ENCODE measurements at places on chromosomes 7 and 10.
A peak's percentile ranks its signal among the peaks of the same experiment; 100 is the strongest.

DNA sequence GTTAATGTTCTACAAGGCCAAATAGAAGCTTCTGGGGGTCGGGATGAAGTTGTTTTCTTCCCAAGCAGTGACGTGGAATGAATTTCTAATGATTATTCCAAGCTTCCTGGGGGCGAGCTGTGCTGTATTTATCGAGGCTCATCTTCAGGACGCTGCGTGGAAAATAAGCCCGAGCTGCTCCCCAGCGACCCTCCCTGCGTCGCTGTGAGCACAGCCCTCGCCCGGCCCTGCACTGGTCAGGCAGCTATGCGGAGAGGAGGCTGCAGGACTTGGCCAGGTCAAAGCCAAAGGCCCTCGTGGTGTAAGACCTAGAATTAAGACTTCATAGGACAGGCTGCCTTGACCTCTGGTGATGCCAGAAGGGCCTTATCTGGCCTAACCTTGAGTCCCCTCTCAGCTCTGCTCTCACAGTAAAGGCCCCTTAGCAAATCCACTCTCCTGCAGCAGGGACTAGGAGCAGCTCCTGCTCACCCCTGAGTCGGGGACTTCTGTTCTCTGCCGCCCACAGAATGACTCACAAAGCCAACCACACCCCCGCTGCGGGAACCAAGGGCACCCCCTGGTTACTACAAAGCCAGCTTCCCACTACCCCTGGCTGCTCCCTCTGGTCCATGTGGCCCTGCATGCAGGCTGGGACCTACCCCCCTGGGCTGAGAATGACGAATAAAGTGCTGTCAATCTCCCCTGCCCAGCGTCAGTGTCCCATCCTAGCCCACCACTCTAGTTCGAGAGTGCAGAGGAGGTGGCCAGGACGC lies 501.6 kb downstream of the TCERG1L start:
- no peak for DNase-seq

GRCh38 chr10:64586934-64587503 lies 1065.8 kb downstream of the REEP3 start:
- DNase-seq = no peak

DNA sequence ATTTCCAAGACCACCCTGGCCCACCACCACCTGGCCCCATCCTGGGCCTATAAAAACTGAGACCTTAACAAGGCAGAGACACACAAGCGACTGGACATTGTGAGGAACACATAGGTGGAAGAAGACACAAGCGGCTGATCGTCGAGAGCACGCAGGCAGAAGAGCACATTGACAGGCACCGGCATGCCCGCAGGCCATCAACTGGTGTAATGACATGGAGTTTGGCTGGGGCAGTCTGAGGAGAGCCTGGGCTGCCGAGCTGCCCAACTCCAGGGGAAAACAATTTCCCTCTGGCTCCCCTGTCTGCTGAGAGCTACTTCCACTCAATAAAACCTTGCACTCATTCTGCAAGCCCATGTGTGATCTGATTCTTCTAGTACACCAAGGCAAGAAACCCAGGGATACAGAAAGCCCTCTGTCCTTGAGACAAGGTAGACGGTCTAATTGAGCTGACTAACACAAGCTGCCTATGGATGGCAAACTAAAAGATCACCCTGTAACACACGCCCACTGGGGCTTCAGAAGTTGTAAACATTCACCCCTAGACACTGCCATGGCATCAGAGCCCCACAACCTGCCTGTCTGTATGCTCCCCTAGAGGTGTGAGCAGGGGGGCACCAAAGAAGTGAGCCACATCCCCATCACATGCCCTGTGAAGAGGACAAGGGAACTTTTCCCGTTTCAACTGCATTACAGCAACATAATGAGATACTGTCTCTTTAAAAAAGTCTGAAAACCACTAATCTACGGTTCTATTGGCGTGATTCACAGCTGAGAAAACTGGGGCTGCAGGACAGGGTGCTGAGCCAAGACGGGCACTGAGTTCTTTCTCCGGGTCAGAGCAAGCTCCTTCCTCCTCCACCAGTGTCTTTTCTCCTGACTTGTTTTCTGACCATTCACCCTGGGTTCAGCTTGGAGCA lies 18.5 kb upstream of the TNS3 start:
- peak; percentile 79 for DNase-seq

DNA sequence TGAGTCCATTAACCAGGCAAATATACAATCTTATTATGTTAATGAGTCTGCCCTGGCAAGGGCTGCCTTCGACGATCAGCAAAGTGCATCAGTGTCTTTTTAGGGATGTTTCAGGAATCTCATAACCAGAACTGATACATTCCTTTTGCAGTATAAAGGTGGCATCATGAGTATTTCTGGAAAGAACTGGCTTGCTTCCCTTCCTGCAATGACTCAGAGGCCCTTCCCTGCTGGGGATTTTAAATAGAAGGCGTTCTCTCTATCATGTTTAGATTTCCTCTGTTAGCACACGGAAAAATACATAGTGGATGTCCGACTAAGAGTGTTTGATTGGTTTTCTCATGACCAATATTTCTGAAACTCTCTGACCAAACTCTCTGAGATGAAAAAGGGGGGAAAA lies 1.8 kb downstream of the NPS start:
- DNase-seq = no peak

GRCh38 chr7:106344211-106344610 lies 59.4 kb upstream of the NAMPT start:
- no peak for DNase-seq

DNA sequence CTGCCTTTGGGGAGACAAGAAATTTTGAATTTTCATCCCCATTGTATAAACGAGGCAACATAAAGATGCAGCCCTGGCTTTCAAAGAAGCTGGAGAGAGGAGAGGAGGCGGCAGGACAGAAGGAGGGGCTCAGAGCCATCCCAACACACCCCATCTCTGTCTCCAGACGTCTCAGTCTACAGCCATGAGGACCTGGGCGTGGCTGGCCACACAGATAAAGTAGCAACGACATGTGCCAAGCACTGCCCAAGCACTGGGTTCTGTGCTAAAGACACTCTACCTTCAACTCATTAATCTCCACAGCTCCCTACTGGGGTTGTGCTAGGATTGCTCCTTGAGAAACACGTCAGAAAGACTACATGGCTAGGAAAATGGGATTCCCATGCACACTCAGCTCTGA lies 65.2 kb downstream of the DLG5 start:
- no peak for DNase-seq

GRCh38 chr10:116156819-116157218 lies 116.2 kb downstream of the GFRA1 start:
- no peak for DNase-seq

GRCh38 chr10:109866168-109866994 lies 56.9 kb downstream of the XPNPEP1 start:
- DNase-seq = peak; percentile 10

DNA sequence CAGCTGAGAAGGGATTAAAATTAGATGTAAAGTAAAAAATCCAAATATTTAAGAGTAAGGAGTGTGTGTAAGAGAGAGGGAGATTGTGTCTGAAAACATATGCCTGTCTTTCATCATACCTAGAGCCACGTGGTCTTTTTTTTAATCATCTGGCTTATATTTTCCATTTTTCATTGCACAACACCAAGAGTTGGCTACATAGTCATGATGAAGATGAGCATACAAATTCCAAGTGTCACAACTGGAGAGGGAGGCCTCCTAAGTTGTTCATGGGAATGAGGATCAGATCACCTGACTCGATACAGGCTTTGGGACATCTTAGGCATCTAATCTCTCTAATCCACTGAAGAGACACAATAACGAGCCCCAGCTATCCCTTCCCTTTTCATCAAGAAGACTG lies 47.2 kb upstream of the CCDC3 start:
- DNase-seq = no peak

DNA sequence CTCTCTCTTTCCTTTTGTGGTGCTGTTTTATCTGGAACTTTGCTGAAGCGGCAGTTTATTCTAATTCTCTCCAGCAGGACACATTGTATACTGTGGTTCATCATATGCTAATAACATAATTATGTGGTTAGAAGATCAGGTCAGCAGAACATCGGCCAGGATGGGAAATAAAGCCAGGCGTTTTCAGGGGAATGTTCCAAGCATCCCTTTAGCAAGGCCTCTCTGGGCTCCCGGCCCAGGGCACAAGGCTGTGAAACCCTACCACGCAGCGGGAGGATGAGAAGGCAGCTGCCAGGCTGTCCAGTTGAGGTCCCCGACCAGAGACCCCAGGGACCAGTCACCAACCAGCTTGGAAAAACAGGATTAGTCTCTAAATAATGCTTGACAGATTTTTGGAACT lies 112.2 kb upstream of the GALNT17 start:
- DNase-seq = no peak

- peak; percentile 60 for DNase-seq
These were observed at the start of gene ZNF365 for GRCh38 chr10:62373995-62374861. TSS of gene ZNF365 (plus strand) at chr10:62374369. CDS start at chr10:62376194, 1,825 bp downstream.

GRCh38 chr7:142175594-142175993 lies 64.1 kb downstream of the MGAM2 start:
- no peak for DNase-seq

GRCh38 chr10:42150428-42151061 lies 487.8 kb downstream of the ZNF33B start:
- DNase-seq = no peak

DNA sequence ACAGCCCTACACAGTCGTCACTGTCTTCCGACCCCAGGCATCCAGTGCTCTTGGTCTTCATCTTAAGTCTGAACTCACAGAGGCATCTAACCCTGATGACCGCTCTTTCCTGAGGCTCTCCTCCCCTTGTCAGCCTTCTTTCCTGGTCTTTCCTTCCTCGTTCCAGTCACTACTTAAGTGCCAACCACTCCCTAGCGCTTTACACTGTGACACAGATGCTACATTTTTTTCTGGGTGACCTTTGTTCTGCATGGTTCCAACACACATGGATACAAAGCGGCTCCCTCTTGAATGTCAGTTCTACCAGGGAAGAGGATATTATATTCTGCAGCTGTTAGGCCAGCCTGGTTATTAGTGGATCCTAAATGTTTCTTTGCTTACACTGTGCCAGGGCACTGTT lies 12.7 kb downstream of the YWHAG start:
- no peak for DNase-seq

DNA sequence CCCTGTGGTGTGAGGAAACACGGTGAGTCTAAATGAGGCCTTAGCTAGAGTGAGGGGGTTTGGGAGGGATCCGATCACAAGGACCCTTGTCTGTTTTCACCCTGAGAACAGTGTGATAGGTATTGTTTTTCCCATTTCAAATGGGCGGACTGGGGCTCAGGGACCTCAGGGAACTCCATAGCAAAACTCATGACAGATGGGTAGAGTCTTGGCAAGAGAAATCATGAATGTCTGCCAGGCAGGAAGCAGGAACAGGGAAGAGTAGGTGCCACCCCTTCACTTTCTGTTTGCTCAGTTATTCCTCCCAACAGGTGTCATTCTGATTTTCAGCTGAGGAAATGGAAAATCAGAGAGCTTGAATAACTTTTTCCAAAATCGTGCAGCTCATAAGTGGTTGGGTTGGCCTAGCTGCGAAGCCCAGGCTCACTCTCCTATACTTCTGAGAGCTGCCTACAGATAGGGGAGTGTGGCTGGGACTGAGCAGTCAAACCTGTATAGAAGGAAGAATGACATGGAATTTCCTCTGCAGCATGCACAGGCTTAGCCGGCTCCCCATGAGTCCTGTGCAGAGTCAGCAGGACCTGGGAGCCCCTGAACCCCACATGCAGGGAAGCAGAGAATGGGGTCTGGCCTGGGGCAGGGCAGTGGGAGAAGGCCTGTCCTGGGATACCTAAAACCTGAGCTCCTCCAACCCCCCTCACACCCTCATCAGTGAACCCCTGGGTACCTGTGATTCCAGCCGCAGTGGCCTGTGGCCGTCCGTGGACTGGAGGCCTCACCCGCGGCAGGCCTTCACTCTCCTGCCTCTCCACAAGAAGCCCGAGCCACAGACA lies 17.6 kb upstream of the C10orf105 start:
- DNase-seq = no peak

DNA sequence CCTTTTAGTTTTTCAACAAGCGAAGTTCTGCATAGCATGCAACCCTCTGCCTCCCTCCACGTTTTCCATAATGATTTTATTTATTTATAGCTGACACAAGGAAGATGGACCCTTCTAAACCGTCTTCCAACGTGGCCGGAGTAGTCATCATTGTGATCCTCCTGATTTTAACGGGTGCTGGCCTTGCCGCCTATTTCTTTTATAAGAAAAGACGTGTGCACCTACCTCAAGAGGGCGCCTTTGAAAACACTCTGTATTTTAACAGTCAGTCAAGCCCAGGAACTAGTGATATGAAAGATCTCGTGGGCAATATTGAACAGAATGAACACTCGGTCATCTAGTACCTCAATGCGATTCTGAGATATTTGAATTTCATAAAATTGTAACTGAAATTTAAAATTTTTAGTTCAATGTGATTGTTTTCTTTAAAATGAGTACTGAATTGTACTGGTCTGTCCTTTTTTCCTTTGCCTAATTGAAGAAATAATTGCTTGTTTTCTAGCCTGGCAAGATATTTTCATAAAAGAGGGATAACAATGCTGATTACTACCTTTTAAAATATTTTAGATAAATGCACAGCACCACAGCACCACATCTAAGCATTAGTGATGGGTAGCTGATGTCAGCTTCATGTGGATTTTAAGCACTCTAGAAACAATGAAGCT lies 41.5 kb upstream of the SLC39A12 start:
- DNase-seq = peak; percentile 60

- DNase-seq = no peak
These were observed 61.7 kb upstream of the CDK13 start for GRCh38 chr7:39888171-39888853.

DNA sequence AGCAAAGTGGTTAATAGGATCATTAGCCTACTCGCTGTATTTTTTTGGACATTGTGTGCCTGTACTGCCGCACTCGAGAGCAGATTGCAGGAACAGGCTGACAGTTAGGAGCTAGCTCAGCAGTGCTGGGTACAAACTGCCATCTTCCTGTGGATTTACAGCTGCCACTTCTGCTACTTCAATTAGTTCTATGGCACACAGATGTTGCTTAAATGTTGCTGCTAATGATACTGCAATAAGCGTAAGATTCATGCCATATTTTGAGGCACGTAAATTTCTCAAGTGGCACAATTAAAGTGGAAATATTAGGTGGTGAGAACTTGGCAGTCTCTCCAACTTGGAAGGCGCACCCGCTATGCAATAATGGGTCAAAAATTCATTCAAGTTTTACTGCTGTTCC lies 171.9 kb downstream of the EBF3 start:
- DNase-seq = no peak

GRCh38 chr7:31373337-31374289 lies 33.1 kb upstream of the NEUROD6 start:
- DNase-seq = no peak

DNA sequence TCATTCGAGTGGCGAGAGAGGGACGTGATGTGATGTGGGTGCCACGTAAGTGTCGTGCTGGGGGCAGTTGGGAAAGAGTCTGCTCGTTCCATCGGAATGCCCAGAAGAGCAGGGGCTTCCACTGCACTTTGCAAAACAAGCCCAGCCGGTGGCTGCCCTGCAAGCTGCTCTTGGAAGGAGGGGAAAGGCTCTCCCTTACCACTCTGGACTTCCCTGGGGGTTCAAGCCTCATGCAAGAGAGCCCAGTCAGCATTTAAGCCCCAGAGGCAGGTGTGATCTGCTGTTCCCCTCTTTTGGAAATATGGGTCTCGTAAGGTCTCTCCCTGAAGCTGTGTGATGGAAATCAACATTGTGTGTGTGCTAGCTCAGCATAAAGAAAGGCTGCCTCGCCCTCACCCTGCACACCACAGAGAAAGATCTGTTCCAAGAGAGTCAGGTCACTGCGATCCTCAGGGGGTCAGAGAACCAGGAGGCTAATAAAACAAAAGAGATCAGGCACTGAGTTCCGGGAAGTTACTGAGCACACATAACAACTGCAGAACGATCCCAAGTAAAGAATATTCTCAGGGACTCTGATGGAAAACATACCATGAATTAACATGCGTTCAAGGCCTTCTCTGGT lies 212.5 kb downstream of the ADAM12 start:
- no peak for DNase-seq
